ENCODE measurements at places on chromosomes 3 and 15.

GRCh38 chr3:78077178-78077577, 1037.3 kb downstream of the ROBO2 start:
- no peak for DNase-seq

- no peak for DNase-seq
Observed at GRCh38 chr3:102537123-102537522, 102.3 kb downstream of the ZPLD1 start.

DNA sequence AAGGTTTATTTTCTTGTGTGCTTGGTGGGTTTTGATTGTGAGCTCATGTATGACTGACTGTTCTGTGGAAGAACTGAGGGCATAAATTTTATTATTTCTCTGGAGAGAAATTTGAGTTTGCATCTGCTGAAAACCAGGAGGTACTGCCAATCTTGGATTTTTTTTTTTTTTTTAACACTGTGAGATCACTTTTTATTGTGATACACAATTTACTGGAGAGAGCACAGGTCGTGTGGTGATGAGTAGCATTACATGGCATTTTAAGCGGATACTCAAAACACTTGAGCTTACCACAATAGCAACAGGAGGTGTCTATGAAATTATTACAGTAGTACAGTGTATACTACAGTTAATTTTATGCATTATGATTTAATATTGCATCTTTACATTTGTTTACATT, 237.4 kb downstream of the MFSD1 start:
- DNase-seq: no peak

DNA sequence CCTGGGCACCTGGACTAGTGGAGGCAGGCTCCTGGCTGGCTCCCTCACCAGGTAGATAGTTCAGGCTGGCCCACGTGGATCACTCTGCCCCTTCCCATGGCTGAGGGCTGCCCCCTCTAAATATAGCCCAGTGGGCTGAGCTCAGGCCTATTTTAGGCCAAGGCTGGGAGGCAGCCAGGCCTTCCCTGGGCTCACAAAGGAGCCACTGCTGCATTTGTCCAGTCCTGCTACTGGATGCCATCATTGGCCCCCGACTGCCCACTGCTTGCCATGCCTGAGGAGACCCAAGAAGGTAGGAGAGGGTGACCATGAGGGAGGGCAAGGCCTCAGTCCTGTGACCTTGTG, at the start of gene LSMEM2:
LSMEM2 (plus strand) TSS at position 208 of the 345 bp plus-strand sequence; CDS start at position 235, 27 bp downstream.
- DNase-seq: no peak

- DNase-seq: no peak
Observed at GRCh38 chr3:18222686-18223085, 202.5 kb downstream of the SATB1 start.

DNA sequence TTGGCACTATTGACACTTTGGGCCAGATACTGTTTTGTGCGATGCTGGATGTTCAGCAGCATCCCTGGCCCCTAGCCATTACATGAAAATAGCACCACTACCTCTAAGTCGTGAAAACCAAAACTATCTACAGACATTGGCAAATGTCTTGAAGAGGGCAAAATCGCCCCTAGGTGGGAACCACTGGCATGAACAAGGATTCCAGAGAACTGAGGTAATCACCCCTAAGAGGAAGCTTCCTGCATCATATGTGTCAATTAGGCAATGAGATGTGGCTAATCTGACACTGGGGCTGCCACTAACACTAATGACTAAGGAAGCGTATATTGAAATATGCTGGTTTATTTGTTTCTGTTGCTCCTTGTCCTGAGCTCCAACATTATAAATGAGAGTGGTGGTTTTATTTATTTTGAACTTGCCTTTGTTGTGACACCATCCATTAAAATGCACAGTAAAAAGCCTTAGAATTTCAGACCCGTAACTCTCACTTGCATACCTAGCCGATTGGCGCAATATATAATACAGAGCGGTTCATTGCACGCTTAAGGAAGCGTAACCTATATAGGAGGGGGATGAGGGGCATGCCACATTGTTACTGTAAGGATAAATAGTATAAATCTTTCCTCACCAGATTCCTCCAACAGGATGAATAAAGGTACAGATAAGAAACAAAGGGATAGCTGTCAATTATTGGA, 299.8 kb upstream of the CNTN4 start:
- peak; percentile 3 for DNase-seq

DNA sequence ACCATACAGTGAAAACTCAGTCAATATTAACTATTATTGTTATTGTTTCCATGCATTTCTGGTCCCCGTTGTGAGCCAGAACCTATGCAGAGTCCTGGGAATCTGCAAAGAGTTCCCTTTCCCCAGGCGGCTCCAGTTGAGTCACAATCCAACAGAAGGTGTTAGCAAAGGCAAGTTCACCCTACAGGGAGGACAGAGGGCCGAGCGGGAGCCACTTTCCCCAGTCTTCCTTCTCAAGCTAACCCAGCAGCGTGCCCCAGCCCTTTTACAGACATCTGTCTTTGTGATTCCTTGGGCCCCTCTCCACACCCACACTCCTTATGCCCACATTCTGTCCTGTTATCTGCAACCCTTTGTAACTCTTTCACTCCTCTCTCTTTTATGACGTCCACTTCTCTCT, 13.1 kb upstream of the LTF start:
- no peak for DNase-seq

DNA sequence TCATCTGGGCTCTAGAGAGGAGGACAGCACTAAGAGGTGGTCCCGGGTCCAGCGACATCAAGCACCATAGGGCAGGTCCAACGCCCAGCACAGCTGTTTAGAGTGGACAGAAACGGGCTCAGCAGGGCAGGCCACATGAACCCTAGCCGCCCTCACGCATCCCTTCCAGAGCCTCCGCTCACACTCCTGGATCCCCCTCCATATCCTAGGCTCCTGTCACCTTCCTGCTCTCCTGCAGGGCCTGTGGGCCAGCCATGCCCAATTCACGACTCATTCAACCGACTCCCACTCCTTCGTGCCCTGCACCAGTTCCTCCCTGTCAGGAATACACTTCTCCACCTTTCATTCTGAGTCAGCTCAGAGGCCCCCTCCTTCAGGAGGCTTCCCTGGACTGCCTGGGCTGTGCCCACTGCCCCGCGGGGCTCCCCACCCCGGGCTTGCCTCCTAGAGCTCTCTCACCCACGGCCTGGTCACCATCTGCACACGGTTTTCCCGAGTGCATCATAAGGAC, 90.2 kb downstream of the LINGO1 start:
- no peak for DNase-seq

- DNase-seq: no peak
Observed at GRCh38 chr15:43096411-43096810, 9.4 kb downstream of the UBR1 start.

- no peak for DNase-seq
Observed at GRCh38 chr3:191217301-191217700, 18.3 kb downstream of the OSTN start.

DNA sequence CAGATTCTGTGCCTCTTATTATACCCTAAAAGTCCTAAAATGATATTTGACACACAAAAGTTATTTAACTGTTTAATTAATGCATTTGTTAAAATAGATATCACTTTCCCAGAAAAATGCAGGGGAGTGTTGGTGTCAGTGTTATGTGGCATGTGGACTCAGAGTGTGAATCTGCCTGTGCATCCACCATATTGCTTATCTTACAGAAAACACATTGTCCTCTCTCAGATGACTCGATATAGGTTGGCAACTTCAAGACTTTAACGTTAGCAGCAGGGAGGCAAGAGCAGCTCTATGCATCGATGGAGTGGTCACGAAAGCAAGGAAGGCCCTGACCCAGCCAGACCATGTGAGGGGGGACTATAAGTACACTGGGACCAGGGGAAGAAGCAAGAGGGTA, 165.4 kb upstream of the DCBLD2 start:
- DNase-seq: no peak

Measured in right kidney (tissue), 9 donors.